ENCODE measurements at places on chromosomes 7 and 10. TPM values are rescaled to one million over a fixed set of nuclear protein-coding genes. Genes with fewer than 3 reads are reported as not detected.

SLC13A4 gene
- total RNA-seq = 0.14 TPM

DNA sequence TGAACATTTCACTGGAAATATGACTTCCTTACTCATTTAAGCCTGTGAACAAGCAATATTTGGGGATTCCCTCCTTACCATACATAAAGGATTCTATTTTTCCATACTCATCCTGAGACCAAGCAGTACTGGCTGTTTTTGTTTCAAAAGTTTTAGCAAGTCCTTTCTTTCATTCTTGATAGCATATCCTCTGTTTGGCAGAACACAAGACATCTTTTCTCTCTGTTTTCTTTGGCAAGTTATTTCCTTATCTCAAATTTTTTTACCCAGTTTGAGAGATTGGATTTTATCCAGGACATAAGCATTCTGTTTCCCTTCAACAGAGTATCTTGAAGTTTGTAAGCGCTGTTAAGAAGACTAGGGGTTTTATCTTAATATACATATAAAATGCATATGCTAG is 3.0 kb upstream of the WASL start:
- no peak for DNase-seq

DNA sequence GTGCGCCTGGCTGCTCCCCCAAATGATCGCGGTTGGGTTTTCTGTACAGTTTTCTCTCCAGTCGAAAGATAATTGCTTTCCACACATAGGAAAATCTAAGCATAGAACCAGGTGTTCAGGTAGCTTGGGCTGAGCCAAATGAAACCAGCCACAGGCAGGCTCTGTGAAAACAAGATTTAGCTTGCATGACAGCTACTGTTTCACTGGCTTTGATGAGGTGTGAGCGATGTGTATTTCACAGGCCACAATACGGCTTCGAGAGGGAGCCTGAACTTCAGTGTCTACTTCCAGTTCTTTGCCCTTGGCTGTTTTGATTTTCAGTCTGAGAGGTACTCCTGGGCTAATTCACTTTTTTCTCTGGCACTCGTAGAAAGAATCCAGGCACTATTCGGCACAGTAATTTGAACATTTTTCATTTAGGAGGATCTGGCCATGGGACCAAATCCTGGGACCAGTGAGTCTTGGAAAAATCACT is 110.5 kb downstream of the JCAD start:
- DNase-seq = peak; percentile 94

- DNase-seq = peak; percentile 53
Observed at GRCh38 chr7:43649755-43650274, 66.9 kb downstream of the STK17A start.

- no peak for DNase-seq
Observed at GRCh38 chr7:148819697-148820360, 64.3 kb downstream of the EZH2 start.

DNA sequence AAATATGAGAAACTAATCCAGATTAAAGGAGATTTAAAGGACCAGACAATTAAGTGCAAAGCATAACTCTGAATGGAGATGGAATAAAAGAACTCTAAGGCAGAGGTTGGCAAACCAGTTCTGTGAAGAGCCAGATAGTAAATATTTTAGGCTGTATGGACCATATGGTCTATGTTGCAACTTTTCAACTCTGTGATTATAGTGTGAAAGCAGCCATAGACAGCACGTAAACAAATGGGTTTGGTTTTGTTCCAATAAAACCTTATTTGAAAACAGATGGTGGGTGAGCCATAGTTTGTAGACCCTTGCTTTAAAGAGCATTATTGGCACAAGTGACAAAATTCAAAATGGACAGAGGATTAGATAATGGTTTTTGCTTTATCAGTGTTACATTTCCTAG is 884.1 kb downstream of the CCSER2 start:
- DNase-seq = no peak

GRCh38 chr7:147982307-147982706 is 608.3 kb upstream of the C7orf33 start:
- no peak for DNase-seq

DNA sequence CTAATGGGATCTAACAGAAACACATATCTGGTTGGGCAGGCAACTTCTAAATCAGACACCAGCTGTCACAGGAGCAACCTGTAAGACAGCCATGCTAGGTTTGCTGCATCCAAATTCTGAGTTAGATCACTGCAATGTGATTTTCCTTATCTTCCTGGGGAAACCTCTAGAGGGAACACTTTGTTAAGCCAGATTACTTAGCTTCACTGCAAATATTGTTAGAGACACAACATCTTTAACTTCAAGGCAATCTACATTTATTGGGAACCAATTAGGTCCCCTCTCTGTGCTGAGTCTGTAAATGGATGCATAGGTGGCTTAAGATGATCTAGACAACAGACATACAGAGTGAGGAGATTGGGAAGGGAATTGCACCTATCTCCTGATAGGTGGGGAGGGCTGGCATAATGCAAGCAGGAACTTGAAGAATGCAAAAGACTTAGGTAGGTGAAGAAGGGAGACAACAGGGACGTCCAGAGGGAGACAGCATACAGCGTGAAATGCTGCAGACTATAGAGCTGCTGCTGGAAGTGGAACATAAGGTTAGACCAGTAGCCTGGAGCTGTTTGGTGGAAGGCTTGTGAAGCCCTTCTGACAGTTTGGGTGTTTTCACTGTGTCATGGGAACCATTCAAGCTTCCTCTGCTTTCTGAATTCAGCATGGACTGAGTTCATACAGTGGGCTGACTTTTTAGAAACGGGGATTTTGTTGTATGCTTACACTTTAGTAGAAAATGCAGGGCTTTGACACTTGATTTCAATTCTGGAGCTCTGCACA is 109.8 kb upstream of the ELMO1 start:
- no peak for DNase-seq

- DNase-seq = no peak
Observed at GRCh38 chr7:106109521-106110237, 2.4 kb downstream of the SYPL1 start.

Measured in foreskin keratinocyte (primary cell).